ENCODE measurements at places on chromosomes 2 and 18.

- DNase-seq = no peak
Measured at GRCh38 chr2:105447476-105447875, 48.6 kb upstream of the FHL2 start.

GRCh38 chr18:59200787-59201186, 19.2 kb upstream of the GRP start:
- no peak for DNase-seq

GRCh38 chr18:47531717-47532116, 280.3 kb upstream of the SKOR2 start:
- DNase-seq = no peak

DNA sequence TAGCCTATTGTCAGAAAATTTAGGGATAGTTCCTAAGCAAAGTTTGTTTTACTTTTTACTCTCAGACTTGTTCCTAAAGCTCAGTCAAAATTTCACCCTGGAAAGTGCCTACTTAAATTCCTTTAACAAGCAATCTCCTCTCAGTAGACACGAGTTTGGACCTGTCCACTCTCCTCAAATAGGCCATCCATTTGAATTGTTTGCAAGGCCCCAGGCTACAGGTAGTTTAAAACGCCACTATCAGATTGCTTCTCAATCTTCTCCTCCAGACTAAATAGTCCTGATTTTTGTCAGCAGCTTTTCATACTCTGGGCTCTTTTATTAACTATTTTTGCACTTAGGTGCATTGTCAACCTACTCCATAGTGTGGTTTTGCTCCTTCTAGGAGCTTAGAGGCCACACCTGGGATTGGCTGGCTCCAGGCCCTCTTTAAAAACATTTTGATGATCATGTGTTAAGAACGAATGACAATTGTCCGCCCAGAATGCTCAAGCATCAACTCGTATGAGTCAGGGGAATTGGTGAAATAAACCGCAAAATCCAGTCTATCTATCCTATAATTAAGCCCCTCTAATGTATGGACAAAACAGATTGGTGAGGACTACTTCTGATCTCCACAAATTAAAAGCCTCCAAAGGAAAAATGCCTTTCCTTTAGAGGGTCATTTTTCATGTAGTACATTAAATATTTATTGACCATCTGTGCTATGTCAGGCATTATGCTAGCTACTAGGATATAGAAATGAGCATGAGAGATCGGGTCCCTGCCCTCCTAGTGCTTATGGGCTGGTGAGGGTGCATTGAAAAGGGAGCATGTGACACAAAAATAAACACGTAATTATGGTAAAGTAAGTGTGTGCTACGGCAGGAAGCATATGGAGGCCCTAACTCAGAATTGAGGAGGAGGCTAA, 333.8 kb upstream of the TNP1 start:
- DNase-seq = no peak

GRCh38 chr2:98356729-98357128, 10.5 kb downstream of the CNGA3 start:
- no peak for DNase-seq

DNA sequence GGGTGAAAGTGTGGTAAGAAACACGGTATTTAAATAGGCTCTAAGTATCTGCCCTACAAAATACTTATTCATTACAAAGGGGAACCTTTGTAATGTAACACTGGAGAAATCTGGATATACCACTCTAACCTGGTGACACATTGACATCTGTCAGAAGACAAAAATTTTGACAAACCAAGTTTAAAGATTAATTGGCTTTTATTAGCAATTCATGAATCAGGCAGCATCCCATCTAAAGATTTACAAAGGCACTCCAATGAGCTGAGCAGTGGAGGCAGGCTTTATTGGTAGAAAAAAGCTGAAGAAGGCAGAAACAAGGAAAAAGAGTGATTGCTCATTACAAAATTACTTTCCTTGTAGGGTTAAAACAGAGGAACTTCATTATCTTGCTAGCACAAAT, 35.0 kb downstream of the BMPR2 start:
- DNase-seq = no peak

GRCh38 chr2:142750858-142751257, 126.6 kb upstream of the KYNU start:
- no peak for DNase-seq

GRCh38 chr18:29982218-29982617, 1060.3 kb downstream of the DSC3 start:
- DNase-seq = no peak

DNA sequence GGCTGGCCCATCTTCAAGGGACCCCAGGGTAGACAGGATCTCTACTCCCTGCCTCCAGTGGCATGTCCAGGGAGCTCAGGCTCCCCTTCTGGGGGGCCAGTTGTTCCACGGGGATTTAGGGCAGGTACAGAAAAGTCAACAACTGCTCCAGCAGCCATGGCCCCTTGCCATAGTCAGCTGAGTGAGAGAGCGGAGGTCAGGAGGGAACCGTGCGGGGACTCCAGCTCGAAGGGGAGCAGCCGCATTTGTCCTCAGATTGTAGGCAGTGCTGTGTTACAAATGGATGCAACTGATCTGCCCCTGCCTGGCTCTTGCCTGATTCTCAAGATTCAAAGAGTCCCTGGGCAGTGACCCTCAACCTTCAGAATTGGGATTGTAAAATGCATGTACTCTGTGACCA, 49.9 kb downstream of the ITGB1BP1 start:
- no peak for DNase-seq

- no peak for DNase-seq
Measured at GRCh38 chr2:221100467-221101089, 471.5 kb downstream of the EPHA4 start.

DNA sequence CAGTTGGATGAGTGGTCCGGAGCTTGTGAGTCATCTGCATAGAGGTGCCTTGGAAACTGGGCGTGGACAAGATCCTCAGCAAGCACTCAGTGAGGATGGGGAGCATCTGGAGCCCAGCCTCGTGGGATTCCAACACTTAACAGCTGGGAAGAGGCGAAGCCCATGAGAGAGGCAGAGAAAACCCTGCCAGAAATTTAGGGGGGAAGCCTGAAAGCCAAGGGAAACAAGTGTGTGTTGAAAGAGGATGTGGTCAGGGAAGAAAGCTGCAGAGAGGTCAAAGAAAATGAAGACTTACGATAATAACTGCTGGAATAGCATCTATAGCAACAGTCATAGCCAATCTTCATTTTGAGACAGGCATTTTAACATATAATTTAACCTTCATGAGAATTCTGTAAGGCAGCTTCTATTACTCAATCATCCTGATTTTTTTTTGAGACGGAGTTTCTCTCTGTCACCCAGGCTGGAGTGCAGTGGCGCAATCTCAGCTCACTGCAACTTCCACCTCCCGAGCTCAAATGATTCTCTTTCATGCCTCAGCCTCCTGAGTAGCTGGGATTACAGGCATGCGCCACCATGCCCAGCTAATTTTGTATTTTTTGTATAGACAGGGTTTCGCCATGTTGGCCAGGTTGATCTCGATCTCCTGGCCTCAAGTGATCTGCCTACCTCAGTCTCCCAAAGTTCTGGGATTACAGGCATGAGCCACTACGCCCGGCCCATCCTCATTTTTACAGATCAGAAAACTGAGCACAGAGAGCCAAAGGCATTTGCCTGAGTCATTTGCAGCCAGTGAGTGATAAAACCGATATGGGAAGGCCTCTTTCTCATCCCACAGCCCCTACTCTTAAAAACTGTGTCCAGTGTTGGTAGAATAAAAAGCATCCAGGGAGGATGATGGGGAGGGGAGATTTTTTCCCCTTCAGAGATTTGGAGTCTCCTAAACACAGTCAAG, 214.4 kb upstream of the EPAS1 start:
- DNase-seq = no peak

GRCh38 chr2:236170590-236171165, 2.5 kb upstream of the GBX2 start:
- no peak for DNase-seq

GRCh38 chr18:63164396-63164795, 155.2 kb downstream of the BCL2 start:
- DNase-seq = no peak

- no peak for DNase-seq
Measured at GRCh38 chr2:25295621-25296020, 46.1 kb downstream of the DNMT3A start.

DNA sequence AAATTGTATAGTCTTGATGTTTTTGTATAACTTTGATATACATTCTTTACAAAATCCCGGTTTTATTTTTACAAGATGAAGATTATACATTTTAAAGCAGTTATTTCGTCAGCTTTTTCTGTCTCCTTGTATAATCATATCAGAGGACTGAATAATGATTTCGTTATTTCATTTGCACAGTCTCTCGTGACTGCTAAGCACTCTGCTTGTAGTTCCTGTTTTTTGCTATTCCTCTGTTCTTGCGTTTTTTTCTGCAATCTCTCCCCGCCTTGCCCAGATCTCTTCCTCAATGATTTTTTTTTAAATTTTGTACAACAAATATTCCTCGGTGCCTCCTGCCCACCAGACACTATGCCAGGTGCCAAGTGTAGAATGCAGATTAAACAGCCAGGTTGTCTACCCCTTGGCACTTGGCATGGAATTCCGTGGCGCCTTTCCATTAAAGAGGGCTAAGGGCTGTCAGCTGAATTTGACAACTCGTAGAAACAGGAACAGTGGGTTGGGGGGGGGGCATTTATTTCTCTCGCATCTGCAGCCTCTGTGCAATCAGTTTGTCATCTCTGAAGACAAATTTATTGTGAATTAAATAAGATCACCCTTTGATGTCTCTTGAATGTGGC, 69.6 kb downstream of the KLHL29 start:
- DNase-seq = no peak

DNA sequence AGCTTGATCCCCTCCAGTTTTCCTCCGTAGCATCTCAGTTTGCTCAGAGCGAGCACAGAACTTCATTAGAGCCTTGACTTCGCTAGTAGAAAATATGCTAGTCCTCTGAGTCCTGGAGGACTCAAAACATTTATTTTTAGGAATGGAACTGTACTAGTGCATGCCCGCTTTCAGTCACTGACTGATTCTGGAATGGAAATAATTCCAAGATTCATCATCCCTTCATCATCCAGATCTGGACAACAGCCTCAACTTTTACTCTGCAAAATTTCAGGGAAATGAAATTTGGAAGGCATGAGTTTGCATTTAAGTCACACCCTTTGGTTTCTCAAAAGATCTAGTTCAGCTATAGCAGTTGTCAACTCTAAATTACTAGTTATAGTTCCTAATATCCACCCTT, 304.6 kb downstream of the XIRP2 start:
- DNase-seq = no peak

DNA sequence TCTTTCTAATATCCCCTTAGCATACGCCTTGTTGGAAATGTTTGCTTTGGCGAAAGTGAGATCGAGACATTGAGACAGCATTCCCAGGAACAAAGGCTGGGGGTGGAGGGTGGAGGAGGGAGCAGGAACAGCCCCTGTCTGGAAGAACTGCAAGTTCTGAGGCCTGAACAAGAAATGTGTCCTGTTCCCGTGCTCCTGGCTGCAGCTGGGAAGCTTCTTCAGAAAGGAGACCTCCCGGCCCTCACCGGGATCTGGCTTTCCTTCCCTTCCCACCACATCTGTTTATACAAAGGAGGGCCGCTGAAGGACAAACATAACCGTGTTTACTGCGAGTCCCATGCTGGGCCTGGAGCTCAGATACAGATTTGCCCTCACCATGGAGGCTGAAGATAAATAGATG, 35.9 kb downstream of the AFF3 start:
- no peak for DNase-seq

GRCh38 chr18:39190508-39190907, 1624.9 kb upstream of the CELF4 start:
- no peak for DNase-seq

DNA sequence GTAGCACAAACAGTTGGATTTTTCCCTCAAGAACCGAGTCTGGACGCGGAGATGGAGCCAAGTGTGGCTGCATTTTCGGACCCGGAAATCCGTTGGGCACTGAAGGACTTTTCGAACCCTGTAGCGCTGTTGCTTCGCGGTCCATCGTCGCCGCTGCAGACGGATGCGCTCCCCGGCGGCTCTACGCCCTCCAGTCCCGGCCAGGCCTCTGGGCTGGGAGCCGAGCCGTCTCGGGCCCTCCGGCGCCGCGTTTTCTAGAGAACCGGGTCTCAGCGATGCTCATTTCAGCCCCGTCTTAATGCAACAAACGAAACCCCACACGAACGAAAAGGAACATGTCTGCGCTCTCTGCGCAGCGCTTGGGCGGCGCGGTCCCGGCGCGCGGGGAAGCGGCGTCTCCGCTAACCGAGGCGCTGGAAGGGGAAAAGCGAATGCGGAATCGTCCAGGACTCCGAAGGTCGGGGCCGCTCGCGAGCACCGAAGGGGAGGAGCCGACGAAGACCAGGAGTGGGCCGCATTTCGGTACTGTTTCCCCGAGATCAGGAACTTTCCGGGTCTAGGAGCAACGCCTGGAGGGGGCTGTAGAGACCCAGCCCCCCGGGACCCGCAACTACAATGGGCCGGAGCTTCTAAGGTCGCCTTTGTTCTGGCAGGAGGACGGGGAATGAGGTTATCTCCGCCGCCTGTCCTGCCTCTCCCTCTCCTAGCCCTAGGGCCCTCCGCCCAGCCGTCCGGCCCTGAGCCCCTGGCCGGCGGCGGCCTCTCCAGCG, 3.2 kb downstream of the EMX1 start:
- no peak for DNase-seq

GRCh38 chr2:196954001-196954400, 27.5 kb upstream of the PGAP1 start:
- no peak for DNase-seq

All from hypothalamus (tissue), 51 donors.